ENCODE measurements at places on chromosomes 7 and 10.

GRCh38 chr7:3204526-3204925 is 96.5 kb upstream of the SDK1 start:
- no peak for DNase-seq

GRCh38 chr7:68684996-68685395 is 913.3 kb upstream of the AUTS2 start:
- DNase-seq, result no peak

GRCh38 chr10:120688928-120689327 is 162.2 kb upstream of the WDR11 start:
- no peak for DNase-seq

DNA sequence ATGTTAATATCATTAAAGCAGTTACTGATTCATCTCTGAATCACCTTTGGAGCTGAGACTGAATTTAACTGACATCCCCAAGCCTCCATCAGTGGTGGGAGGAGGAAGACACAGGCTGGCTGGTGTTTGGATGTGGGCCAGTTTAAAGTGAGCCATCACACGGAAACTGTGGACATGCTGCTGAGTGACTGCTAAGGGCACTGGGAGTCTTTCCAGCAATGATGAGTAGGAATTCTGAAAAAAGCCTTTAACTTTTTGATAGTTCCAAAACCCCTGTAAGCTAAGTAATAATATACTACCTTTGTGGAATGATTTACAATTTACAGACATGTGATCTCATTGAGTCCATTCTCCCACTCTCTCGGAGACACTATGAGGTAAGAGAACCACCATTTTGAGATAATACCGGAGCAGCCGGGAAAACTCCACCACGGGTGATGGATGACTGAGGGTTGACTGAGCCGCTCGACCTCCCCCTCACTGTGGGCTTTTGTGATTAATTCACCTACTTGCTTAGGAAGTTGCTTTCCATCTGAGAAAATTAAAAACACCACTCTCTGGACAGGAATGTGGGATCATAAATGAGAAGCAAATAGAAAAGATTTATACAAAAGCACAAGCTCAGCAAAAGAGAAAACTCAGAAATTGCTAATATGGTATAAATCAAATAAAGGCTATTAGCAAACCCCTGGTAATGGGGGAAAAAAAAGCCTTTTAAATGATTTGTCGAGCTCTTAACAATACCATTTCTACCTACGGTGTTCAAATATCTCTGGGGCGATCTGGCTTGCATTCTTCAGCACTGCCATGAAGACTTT is 194.8 kb downstream of the FANK1 start:
- DNase-seq, result no peak

DNA sequence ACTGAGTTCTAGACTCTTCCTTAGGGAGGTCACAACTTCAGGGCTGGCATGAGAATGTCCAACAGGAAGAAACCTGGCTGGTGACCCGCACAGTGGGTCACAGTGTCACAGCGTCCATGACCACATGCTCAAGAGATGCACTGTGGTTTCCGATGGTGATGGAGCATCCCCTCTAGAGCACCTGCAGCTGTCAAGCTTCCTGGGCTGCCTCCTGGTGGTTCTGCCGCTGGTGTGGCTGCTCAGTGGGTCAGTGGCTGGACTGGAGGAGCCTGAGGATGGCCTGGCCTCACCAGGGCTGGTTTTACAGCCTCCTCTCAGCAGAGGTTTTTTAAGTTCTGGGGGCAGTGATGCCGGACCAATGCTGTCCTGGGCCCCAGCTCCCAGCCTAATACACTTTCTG is 149.3 kb downstream of the SH3PXD2A start:
- no peak for DNase-seq

GRCh38 chr10:101558671-101559595 is 29.1 kb downstream of the POLL start:
- DNase-seq, result no peak

DNA sequence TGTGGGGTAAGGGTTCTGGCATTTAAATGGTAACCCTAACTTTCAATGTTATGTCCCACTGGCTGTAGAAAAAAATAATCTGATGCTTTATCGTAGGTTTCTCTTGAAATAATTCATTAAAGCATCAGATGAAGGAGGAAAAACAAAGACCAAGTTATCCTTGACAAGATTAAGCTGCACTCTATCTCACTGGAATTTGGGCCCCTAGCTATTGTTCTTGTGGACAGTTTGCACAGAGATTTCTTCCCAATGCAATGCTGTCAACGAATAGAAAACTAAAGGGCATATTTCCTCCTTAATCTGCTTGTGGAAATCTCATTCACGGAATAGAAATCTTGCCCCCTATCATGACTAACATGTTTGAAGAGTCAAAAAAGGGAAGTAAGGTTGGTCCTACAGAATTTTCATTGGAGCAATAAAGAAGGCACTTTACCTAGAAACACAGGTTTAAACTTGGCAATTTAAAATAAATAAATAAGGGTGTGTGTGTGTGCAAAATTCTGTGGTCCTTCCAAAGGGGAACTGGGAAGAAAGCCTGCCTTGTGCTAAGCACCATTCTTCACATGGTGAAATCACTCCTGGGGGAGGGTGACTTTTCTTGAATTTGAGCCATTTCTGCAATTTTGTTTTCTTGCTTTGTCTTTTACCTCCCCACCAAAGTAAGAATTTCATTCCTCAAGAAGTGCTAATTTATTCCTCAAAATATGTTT is 242.8 kb downstream of the GLI3 start:
- no peak for DNase-seq

- DNase-seq, result no peak
Measured at GRCh38 chr7:22696541-22697228, 30.3 kb upstream of the IL6 start.

DNA sequence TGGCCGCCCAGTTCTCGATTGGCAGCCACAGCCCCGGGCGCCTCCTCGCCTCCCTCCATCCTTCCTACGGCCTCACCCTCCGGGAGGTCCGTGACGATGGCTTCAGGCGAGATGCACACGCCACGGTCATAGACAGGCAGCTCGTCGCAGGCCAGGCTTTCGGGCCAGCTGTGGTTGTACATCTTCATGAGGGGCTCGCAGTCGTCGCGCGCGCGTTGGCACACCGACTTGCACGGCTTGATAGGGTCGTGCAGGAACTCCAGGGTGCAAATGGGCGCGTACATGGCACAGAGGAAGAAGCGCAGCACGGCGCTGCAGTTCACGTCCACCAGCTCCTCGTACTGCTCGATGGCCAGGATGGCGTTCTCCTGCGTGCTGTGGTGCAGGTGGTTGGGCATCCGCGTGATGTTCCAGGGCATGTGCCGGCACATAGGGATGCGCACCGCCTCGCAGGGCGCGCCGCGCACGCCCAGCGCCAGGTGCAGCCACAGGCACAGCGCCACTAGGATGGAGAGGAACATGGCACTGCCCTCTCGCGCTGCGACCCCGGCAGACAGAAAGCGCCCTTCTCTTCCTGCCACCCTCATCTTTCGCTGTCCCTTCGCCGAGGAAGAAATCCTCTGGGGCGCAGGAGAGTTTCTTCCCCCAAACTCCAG is 472 bp downstream of the SFRP4 start:
- peak; percentile 28 for DNase-seq

- no peak for DNase-seq
Measured at GRCh38 chr7:21972397-21972784, 26.7 kb upstream of the CDCA7L start.

DNA sequence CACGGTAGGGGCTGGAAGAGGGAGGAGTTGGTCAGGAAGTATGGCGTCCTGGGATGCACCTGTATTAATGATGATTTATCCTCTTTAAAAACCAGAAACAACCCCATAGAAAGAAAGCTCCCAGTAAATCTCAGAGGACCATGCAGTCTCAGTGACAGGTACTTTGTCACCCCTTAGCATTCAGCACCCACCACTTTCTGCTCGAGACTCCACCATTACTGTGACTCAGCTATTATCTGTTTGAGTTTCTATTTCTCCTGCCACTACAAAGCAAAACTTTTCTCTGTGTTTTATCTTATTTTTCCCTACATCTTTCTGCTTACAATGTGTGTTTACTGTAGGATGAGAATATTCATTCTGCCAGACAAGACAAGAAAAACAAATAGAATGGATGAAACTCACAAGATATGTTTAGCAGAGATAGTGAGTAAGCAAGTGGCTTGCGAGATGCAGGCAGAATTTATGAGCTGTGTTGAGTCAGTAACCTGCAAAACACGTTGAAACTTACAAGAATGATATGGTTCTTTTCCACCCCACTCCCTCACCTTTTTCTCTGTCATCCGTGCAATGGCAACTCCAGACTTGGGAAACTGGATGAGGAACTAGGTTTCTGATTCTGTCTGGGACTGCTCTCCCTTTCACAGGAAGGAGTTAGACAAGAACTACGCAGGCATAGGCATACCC is 127.1 kb downstream of the AOAH start:
- no peak for DNase-seq

DNA sequence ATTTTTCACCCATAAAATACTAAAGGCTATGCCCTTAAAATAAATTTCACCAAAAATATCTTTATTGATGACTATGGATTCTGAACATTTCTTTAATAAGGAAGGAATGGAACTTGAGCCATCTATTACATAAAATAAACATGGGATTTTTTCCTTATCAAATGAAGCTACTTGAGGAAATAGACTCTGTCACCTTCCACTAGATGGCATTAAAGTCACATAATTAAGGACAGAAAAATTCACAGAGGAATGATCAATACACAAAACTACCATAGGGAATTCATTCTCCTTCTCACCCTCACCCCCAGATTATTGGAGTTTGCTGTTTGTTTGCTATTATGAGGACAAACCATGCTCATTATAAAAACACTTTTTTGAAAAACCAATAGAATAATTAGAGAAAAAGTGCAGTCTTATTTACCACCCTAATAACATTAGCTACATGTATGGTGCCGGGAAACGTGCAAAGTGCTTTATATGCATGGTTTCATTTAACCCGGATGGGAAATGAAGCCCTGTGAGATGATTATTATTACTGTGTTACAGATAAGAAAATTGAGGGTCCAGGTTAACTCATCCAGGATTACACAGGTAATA is 21.1 kb upstream of the FOXI2 start:
- no peak for DNase-seq

DNA sequence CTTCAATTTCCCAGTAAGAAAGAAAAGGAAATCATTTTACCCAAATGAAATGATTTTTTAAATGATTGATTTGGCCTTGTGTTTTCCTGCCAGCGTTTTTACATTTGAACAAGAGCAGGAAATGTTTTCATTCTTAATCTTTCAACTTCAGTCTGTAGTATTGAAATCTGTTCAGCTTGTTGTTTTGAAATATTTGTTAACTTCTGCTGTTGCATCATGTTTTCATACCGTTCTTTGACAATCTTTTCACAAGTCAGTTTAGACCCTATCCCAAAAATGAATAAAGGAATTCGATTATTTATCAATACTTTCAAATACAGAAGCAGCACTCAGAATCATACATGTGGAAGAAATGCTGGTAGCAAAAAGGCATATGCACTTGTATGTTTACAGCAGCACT is 8.1 kb downstream of the SFR1 start:
- DNase-seq, result no peak

- no peak for DNase-seq
Measured at GRCh38 chr7:69109246-69109645, 489.0 kb upstream of the AUTS2 start.

DNA sequence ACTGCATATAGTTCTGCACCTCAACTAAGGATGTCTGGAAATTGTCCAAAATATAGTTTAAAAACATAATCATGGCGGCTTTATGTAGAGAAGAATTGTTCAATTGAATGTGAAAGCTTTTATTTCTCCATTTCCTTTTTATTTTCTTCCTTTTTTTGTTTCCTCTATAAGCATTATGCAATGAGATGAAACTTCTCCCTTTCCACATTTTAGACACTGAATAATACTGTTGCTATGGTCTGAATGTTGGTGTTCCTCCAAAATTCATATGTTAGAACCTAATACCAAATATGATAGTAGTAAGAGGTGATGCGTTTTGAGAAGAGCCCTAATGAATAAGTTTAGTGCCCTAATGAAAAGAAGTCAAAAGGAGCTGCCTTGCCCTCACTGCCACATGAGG is 175.0 kb downstream of the RNLS start:
- no peak for DNase-seq

- DNase-seq, result no peak
Measured at GRCh38 chr10:24528946-24529345, 194.7 kb downstream of the ARHGAP21 start.

DNA sequence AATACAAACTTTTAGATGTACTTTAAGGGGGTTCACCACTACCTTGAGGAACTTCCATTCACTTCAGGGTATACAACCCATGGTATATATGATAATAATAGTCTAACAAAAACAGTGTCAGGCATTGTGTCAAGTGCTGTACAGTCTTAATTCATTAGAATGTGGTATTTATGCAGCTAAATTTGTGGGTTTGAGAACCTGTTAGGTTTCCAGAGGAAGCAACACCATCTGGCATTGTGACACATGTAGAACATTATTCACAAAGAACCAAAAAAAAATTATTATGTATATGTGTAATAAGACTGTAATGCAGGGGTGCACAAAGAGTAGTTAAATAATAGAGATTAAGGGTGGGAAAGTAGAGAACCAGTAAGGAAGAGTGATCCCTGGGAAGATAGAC is 26.3 kb downstream of the TMEM60 start:
- DNase-seq, result no peak

DNA sequence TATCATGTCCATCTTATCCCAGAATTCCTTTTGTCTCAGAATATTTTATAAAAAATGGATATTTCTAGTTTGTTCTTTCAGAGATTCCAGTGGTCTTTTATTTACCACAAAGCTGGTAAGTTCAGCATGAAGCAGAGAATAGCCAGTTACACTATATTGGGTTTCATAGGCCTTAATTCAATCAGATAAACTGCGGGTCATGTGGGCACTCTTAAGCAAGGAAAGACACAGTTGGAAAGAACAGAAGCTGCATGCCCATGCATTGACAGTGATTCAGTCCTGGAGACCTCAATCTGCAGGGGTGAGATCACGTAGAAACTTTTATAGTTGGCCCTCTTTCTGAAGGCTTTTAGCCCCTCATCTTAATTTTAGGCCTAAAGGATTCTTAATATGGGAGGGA is 281.3 kb upstream of the IGFBP3 start:
- DNase-seq, result no peak

DNA sequence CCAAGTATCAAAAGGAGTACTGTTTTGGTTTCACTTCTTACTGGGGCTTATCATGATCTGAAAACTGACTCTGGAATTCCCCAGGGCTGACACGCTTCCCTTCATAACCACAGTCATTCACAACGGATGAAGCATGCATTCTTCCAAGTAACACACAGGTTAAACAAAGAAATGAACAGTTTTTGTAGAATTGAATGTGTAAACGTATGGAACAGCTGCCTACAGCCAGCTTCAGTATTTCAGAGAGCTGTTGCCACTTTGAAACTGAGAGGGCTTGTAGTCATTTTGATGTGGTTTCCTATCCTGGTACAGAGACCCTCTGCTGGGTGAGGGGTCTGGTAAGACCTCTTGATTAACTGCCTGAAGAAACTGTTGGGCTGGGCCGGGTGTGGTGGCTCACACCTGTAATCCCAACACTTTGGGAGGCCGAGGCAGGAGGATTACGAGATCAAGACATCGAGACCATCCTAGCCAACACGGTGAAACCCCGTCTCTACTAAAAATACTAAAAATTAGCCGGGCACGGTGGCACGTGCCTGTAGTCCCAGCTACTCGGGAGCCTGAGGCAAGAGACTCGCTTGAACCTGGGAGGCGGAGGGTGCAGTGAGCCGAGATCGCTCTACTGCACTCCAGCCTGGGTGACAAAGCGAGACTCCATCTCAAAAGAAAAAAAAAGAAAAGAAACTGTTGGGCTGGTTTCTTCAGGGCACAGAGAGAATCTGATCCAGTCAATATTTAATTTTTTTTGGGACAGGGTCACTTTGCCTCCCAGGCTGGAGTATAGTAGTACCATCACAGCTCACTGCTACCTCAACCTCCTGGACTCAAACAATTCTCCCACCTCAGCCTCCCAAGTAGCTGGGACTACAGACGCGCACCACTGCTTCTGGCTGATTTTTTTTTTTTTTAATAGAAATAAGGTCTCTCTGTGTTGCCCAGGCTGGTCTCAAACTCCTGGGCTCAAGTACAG is 4.7 kb downstream of the NFE2L3 start:
- no peak for DNase-seq

Data from NCI-H1930 (cell line).